ENCODE measurements at places on chromosomes 2 and 18.

DNA sequence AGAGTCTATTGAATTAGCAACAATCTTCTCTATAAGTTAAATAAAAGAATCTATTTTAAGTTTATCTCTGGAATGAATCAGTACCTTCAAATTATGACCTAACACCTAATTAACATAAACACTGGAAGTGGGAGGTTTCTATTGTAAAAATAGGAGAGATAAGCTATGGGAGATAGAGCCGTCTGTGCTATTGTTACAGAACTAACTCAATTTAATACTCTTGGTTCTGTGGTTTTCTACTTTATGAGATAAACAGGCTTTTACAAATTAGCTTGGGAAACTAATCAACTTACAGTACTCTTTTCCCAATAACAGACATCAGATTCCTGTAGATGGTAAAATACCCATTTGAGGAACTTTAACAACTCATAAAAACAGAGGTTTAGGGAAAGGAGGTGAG is 25.6 kb upstream of the STAT1 start:
- DNase-seq: no peak

DNA sequence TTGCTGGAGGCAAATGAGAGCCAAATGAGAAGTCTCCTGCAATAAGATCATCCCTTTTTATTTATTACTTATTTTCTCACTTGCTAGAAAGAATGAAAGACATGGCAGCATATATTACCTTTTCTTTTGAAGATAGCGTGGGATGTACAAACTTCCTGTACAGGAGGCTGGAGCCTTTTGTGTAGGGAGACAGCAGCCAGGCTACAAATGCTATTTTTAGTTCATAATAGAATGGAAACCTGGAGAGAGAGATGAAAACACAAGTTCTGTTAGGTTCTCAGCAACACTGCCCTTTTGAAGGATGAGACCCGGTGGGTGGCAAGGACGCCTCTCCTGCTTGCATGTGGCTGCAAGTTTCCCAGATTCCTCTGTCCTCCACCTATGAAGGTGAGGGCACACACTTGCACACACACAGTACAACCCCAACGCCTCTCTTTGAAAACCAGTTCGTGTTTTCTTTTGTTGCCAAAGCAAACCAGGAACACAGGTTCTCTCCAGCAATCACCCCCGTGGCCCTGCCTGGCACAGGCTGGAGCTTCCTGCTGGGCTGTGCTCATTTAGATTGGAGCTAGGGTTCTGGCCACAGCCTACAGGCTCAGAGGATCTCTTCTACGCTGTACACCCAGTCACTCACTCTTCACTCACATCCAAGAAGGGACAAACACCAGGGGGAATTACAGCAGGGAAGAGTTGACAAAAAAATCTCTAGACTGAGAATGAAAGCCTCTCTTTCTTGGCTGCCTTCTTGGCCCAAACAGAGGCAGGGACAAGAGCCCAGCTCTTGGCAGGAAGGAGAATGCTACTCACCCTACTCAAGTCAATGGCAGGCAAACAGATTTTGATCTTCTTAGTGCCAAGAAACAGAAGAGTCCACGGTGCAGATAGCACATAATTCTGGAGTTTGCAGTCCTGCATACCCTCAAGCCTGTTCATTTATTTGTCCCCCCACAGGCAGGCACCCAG is 55.6 kb downstream of the MRPL35 start:
- no peak for DNase-seq

- no peak for DNase-seq
These were observed 28.7 kb downstream of the CYP26B1 start for GRCh38 chr2:72118951-72119350.

DNA sequence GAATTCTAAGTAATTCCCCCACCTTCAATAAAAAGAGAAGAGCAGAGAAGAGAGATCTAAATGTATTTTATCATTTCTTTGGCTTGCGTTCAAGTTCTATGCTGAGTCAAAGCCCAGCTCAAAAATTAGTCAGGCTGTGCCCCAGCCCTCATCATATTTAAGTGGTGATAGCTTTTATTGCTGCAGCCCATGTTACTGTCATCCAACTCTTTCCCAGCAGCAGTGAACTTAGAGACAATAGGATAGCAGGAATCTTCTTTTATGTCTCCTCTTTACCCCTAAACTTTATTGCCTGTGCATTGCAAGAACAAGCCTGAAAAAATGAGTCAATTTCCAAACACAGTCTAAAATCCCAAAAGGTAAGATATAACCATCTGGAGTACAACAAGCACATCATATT is 1599.3 kb upstream of the PIK3C3 start:
- no peak for DNase-seq

Data from activated CD4-positive, alpha-beta T cell treated with anti-CD3 and anti-CD28 coated beads, Interleukin-2, amount 50 U/mL, for 24 hours (primary cell).